ENCODE measurements at places on chromosomes 2 and 18.

GRCh38 chr18:73318739-73319479 is 451.1 kb upstream of the NETO1 start:
- no peak for DNase-seq

- DNase-seq, result no peak
Observed at GRCh38 chr2:100853909-100854810, 34.2 kb downstream of the NPAS2 start.

DNA sequence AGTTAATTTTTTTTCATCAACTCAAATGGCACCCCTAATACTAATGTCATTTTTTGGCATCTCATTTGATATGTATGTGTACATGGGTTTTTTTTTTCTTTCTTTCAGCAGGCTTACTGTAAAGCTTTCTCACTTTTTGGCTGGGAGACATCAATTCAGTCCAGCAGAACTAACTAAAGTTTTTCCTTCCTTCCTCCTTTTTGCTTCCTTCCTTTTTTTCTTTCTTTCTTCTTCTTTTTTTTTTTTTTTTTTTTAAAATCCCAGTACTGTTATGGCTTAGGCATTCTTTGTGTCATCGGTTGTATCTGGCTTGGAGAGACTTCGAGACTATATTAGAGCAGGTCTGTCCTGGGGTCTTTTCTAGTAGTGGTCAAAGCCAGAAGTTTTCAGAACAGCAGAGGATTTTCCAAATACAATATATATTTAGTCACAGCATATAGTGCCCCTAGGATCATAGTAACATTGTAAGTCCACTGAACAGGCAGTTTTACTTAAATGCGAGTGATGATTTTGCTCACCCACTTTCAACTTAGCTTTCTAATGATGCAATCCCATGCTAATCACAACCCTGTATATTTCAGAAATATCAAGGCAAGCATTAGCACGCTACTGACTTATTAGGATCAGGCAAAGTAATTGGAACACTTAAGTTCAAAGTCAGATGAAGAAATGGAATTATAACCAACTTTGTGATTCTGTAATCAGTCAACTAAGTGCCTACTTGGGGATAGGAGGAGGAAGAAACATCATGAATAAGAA is 4.0 kb downstream of the KLHL29 start:
- no peak for DNase-seq

- no peak for DNase-seq
Observed at GRCh38 chr2:100869120-100869519, 49.2 kb downstream of the NPAS2 start.

DNA sequence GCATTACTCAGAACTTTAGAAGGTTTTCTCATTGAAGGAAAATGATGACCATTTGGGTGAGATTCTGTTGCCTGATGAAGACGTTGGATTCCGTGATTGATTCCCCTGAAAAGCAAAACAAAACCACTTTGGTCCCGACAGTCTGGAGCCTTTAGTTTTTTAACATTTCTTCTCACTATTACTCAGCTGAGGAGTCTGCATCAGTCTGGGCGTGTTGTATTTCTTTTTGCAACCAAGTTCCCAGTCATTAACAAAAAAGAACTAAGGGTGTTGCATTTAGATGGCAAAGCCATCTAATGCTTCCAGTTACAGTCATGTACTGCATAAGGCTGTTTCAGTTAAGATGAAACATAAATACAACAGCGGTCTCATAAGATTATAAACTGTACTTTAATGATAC is 343.1 kb upstream of the CDH2 start:
- no peak for DNase-seq

DNA sequence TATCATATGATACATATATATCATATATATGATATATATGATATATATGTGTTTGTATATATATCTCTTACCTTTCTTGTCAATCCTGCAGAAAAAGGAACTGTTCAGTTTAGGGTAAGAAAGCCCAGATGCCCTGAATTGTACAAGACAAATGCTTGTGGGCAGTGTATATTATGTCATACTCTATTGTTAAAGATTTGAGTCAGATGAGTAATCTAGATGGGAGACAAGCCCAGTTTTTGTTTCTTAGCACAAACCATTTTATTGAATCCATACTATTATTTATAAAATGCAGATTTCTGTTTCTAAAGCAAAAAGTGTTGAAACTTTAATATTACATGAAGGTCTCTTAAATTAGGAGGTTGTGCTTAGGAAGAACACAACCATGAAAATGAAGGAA is 90.6 kb downstream of the VRK2 start:
- DNase-seq, result no peak

GRCh38 chr2:64516651-64517510 is 7.2 kb upstream of the AFTPH start:
- no peak for DNase-seq
